Chondrocyte (in vitro differentiated cells): ENCODE measurements at places on chromosomes 7 and 10. TPM values are rescaled to one million over a fixed set of nuclear protein-coding genes. Genes with fewer than 3 reads are reported as not detected.

The USP54 gene
- 5.8 to 11.6 TPM (median 6.5 TPM) in 3 replicates for total RNA-seq

The PRPS1L1 gene
- total RNA-seq: not detected in 3 replicates

The ACSM6 gene
- not detected in 3 replicates for total RNA-seq

The GHRHR gene
- total RNA-seq: not detected in 3 replicates

The ZNF138 gene
- 2.4 to 6.9 TPM (median 4.3 TPM) in 3 replicates for total RNA-seq

The MCU gene
- total RNA-seq: 34.1 to 51.8 TPM (median 43.4 TPM) in 3 replicates

The CALHM3 gene
- total RNA-seq: not detected in 3 replicates
